Lung microvascular endothelial cell (primary cell): ENCODE measurements at places on chromosomes 7 and 10.

- DNase-seq, result peak; percentile 81
These were observed 2.5 kb downstream of the ENTPD1 start for GRCh38 chr10:95758351-95759025.

- peak; percentile 35 for DNase-seq
These were observed 771 bp downstream of the PHYHIPL start for GRCh38 chr10:59177031-59177797.

GRCh38 chr7:45938626-45939302 lies 17.7 kb upstream of the IGFBP3 start:
- DNase-seq, result no peak

DNA sequence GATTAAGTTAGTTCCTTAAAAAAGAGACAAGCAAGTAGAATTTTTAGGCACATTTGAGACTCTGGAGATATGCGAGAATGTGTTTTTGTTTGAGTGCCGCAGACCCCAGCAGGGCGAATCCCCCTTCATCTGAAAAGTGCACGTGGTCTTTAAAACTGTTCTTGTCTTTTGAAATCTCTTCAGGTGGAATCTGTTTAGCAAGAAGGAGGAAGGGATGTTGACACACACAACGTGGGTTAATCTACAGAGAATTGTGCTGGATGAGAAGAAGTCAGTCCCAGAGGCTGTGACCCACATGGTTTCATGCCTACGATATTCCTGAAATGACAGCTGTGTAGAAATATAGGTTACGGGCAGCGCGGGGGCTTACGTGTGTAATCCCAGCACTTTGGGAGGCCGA lies 27.1 kb upstream of the ZFAND2A start:
- no peak for DNase-seq

GRCh38 chr10:101896225-101896877 lies 52.8 kb upstream of the KCNIP2 start:
- DNase-seq, result no peak

DNA sequence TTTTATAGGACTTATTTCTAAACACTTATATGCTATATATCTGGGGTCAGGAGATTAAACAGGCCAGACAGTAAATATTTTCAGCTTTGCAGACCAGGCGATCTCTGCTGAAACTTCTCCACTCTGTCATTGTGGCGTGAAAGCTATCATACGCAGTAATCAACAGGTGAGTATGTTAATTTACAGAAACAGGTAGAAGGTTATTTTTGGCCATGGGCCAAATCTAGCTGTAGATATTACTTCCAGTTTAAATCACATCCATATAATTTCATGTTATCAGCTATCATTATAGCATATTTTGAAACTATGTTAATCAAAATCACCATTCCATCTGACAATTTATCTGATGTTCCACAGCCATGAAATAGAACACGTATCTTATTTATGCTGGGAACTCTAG lies 67.8 kb downstream of the GPR37 start:
- DNase-seq, result no peak

GRCh38 chr7:126790763-126791162 lies 462.0 kb downstream of the GRM8 start:
- DNase-seq, result no peak

GRCh38 chr10:48778193-48778857 lies 93.7 kb downstream of the WDFY4 start:
- no peak for DNase-seq

DNA sequence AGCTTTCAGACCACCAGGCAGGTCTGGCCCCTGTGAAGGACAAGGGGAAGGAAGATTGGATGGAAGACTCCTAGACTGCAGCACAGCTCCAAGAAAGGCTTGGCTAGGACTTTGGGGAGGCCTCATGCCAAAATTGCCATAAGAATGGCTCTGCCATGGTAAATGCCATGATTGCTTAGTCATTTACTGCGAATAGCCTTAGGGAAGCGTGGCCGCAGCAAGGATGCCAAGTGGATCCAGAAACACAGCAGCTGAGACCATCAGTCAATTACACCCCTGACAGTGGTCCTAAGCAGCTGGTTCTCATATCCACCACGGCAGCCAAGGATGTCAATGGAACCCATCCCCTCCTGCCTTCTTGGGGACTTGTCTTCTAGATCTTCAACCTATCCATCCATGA lies 88.2 kb upstream of the AUTS2 start:
- DNase-seq, result no peak

DNA sequence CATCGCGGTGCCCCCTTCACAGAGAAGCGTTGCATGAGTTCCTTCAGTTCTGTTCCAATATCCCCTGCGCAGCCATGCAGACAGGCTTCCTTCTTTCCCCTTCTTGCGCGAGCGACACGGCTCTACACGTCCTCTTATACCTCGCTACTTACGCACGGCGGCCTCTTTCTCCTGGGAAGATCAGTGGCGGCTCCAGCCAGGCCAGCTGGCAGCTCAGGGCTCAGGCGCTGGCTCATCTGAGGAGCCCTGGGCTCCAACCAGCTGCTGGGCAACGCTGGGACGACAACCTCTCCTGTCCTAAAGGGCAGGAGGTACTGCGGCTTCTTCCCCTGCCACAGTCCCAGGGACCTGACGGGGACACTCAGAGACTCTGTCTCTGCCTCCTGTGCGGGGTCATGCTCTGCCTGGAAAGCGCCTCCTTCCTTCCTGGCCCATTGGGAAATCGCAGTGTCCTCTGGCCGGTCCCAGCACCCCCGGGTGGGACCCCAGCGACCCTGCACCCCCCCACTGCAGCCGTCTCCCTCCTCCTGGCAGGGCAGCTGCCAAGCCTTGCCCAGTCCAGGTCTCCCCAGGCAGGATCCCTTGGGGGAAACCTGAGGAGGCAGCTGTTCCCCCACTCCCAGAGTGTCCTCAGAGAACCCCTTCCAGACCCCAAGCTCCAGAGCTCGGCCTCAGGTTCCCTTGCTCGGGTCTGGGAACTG lies 5.0 kb upstream of the FAM20C start:
- DNase-seq, result no peak

DNA sequence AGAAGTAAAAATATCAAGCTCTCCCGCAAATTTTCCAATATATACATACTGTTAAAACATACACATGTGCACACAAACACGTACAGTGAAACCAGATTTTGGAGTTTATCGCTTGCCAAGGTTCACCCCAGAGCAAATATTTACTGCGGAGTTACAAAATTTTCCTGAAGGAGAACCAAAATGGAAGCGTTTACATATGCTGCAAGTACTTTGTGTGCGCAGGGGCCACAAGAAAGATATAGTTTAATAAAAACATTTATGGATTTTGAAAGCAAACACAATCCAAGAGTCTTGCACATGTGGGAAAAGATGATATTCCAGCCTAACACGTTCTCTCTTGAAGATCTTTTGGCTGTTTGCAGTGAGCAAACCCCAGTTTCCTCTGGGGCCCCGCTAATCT lies 301.3 kb upstream of the NFE2L3 start:
- no peak for DNase-seq

- no peak for DNase-seq
These were observed 9.0 kb downstream of the CYP2W1 start for GRCh38 chr7:991729-992656.

DNA sequence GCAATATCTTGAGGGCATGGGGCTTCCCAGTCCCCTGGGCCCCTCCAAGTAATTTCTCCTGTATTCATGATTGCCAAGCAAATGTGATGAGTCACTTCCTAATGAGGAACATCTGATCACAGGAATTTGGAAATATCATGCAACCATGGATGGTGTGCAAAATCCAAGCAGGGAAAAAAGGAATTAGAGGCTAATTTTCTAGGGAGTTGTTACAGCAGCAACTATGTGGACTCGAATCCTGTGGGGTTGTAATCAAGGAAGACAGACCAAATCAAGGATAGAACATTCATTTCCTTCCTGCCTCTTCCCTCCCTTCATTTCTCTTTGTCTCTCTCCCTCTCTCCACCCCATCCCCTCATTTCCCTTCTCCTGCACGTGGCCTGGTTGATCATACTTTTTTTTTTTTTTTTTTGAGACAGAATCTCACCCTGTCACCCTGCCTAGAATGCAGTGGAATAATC lies 23.9 kb upstream of the AGFG2 start:
- DNase-seq, result peak; percentile 83

GRCh38 chr7:113548561-113548960 lies 370.2 kb downstream of the PPP1R3A start:
- no peak for DNase-seq

- no peak for DNase-seq
These were observed at the start of gene NEBL for GRCh38 chr10:20897146-20897825. NEBL (minus strand) TSS chr10:20897311; CDS start chr10:20897205, 106 bp downstream.
